ENCODE measurements at places on chromosomes 2 and 18.

GRCh38 chr2:53452957-53453748, 314.5 kb upstream of the CHAC2 start:
- ATAC-seq = no peak
- H3K36me3 ChIP-seq = no peaks in the 10 kb centered on the region
- no peak overlapping the region for H3K4me3 ChIP-seq

- no peak overlapping the region for H3K4me3 ChIP-seq
- H3K27ac ChIP-seq = no peak overlapping the region
- peaks cover 6% of the 10 kb centered on the region for H3K4me1 ChIP-seq
- H3K27me3 ChIP-seq = no peaks in the 10 kb centered on the region
- ATAC-seq = no peak
These were observed 45.0 kb upstream of the MGAT5 start for GRCh38 chr2:134208825-134209224.

GRCh38 chr2:23510471-23510870, 125.5 kb downstream of the KLHL29 start:
- peaks cover 12% of the 10 kb centered on the region for H3K27me3 ChIP-seq
- ATAC-seq = no peak
- no peak overlapping the region for H3K27ac ChIP-seq

DNA sequence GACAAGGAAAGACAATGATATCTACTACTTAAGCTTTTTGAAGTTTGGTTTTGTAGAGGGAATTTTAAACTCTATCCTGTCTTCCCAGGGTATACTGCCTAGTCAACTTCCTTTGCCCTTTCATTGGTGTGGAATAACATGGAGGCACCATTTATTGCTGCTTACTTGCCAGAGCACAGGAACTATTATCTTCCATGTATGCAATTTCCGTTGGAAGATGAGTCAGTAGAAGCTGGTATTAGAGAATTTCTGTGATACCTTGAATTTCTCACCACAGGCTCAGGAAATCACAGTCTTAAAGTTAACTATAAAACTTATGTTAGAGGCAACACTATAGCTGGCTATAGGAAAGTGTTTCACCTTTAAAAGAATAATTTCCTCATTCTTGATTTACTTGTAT, 40.9 kb upstream of the RGPD4 start:
- H3K27ac ChIP-seq = no peak overlapping the region
- no peaks in the 10 kb centered on the region for H3K36me3 ChIP-seq
- no peaks in the 10 kb centered on the region for H3K27me3 ChIP-seq

GRCh38 chr2:84613082-84613481, 96.8 kb downstream of the DNAH6 start:
- ATAC-seq = no peak
- H3K27me3 ChIP-seq = no peaks in the 10 kb centered on the region
- no peaks in the 10 kb centered on the region for H3K4me1 ChIP-seq
- H3K36me3 ChIP-seq = no peaks in the 10 kb centered on the region

DNA sequence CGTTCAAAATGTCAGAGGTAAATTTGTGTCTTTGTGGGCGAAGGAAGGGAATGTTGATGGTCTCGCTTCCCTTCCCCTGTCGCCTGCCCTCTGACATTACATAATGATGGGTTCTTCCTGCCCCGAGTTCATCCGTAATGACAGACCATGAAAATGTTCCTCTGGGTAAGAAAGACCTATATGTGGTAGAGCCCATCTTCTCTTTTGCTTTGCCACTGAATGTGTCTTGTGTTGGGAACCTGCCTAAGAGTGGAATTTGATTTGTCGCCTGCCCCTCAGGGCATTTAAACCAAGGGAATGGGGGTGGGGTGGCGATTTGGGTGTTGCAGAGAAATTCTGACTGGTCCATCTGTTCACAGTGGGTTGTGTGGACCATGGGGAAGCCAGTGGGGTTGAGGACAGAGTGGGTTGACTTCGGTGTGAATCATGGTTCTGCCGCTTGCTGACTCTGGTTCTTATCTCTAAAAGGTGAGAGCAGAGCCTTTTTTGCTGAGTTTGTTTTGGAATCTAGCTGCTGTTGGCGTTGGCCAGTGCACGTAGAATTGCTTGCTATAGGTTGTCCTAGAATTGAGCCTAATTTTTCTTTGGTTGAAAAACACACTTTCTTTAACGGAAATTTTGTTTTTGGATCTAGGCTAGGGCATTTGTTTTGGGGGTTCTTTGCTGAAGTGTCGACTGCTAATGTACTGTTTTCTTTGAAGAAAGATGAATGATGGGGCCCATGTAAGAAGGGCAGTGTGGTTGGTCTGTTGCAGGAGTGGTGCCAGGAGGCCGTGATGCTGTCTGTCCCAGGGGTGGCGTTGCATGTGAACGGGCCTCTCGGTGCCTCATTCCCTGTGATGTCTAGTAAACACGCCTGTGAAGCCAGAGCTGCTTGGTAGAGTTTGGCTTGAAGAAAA, 1.3 kb downstream of the INPP4A start:
- no peaks in the 10 kb centered on the region for H3K27me3 ChIP-seq
- peaks cover 13% of the 10 kb centered on the region for H3K36me3 ChIP-seq
- H3K27ac ChIP-seq = peak overlapping the region; percentile 90
- peak overlapping the region; percentile 93 for H3K4me3 ChIP-seq

- H3K27me3 ChIP-seq = peaks cover 24% of the 10 kb centered on the region
- H3K27ac ChIP-seq = no peak overlapping the region
- H3K4me1 ChIP-seq = no peaks in the 10 kb centered on the region
- H3K36me3 ChIP-seq = no peaks in the 10 kb centered on the region
- ATAC-seq = no peak
These were observed 61.6 kb upstream of the ATP8B1 start for GRCh38 chr18:57864615-57865121.

GRCh38 chr2:4020153-4020552, 316.8 kb downstream of the DCDC2C start:
- no peak overlapping the region for H3K4me3 ChIP-seq
- H3K27me3 ChIP-seq = peaks cover 3% of the 10 kb centered on the region
- H3K4me1 ChIP-seq = no peaks in the 10 kb centered on the region
- no peaks in the 10 kb centered on the region for H3K36me3 ChIP-seq

DNA sequence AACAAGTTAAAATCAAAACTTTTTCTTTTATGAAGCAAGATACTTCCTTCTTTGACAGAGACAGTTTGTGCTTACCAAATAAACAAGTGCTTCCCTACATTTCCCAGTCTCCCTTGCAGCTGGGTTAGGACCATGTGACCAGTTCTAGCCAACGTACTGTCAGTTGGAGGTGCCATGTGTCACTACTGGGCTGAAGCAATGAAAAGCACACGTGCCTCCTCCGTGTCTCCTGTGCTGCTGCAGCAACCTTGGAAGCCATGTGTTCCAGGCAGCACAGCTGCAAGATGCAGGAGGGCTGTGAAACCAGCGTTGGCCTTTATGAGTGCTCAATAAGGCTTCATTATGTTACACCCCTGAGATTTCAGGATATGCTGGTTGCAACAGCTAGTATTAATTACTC, 93.2 kb downstream of the DHRS9 start:
- no peak overlapping the region for H3K27ac ChIP-seq
- ATAC-seq = no peak
- no peaks in the 10 kb centered on the region for H3K36me3 ChIP-seq
- no peaks in the 10 kb centered on the region for H3K4me1 ChIP-seq
- H3K4me3 ChIP-seq = no peak overlapping the region

GRCh38 chr2:3233877-3234276, 143.7 kb downstream of the EIPR1 start:
- H3K4me1 ChIP-seq = peaks cover 10% of the 10 kb centered on the region
- H3K27ac ChIP-seq = no peak overlapping the region
- peaks cover 27% of the 10 kb centered on the region for H3K36me3 ChIP-seq
- ATAC-seq = no peak
- H3K27me3 ChIP-seq = no peaks in the 10 kb centered on the region
- H3K4me3 ChIP-seq = no peak overlapping the region

GRCh38 chr2:133636287-133636686, 68.0 kb upstream of the NCKAP5 start:
- H3K27me3 ChIP-seq = peaks cover 6% of the 10 kb centered on the region
- H3K4me1 ChIP-seq = no peaks in the 10 kb centered on the region
- H3K4me3 ChIP-seq = no peak overlapping the region
- ATAC-seq = no peak
- no peaks in the 10 kb centered on the region for H3K36me3 ChIP-seq

- no peak overlapping the region for H3K4me3 ChIP-seq
- no peaks in the 10 kb centered on the region for H3K4me1 ChIP-seq
- H3K27ac ChIP-seq = no peak overlapping the region
- H3K27me3 ChIP-seq = peaks cover 25% of the 10 kb centered on the region
These were observed 664 bp downstream of the NETO1 start for GRCh38 chr18:72866901-72867745.

DNA sequence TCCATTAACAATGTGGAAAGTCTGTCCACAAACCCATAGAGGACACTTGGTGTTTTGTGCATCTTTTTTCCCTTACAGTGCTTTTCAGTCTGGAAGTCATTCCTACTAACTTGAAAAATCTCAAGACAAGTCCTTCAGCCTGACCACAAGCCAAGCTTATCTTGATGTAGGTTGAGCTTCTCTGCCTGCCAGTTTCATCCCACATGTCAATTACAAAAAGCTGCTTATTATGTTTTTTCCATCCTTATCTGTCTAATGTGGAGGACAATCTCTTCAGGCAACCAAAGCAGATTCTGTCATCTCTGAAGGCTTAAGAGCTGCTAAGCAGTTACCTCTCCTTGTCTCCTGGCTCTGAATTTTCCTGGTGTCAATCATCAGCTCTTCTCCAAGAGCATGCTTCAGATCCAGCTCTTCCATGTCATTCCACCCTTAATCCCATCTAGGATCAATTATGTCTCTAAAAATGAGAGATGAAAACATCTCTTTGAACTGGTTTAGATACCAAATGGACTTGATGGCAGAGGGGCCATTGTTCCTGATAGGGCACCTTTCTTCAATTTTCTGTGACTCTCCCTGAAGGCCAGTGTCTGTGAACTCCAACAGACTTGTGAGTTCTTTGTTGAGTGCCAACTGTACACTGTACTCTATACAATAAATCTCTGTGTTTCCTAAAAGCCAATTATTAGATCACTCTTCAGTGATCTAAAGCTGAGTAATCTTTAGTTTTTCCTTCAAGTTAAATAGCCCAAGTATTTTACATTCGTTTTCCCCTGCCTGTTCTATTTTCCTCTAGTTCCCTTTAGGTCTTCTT, 208.6 kb downstream of the RBM43 start:
- H3K36me3 ChIP-seq = no peaks in the 10 kb centered on the region
- no peak overlapping the region for H3K4me3 ChIP-seq
- no peak overlapping the region for H3K27ac ChIP-seq
- no peak for ATAC-seq

DNA sequence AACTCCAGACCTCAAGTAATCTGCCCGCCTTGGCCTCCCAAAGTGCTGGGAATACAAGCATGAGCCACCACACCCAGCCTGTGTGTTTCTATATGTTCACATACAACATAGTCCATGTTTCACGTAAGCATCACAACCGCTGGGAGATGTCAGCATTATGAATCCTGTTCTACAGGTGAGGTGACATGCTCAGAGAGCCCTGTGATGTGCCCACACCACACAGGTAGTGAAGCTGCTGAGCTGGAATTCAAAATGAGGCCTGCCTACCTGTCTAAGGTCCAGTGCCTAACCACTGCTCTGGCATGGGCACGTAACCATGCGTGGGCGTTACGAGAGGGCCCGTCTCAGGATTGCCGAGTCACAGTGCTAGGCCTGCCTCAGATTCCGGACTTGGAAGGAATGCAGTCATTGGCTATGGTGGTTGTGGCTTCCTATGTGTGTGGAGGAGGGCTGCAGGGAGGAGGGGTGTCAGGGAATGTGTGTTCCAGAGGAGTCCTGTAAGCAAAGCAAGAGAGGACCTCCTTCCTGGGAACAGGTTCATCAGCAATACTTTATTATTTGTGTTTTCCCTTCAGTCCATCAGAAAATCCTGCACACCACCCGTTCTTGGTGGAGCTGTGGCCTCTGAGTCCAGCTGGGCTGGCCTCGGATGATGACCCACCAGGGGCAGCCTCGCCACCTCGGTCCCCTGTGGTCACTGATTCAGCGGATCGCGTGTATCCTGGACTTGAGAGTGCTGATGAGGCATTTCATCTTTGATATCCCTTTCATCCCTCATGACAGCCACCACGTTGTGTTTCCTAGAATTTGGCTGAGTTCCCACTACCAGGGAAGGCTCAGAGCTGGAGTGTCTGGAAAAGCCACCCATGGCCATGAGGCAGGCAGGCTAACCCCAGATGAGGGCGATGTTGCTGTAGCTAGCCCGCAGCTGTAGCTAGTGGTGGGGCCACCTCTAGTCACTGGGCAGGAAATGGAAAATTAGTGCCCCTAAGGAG, 31.1 kb downstream of the HK2 start:
- ATAC-seq = no peak
- peaks cover 61% of the 10 kb centered on the region for H3K36me3 ChIP-seq
- H3K27me3 ChIP-seq = no peaks in the 10 kb centered on the region
- no peak overlapping the region for H3K27ac ChIP-seq
- peaks cover 6% of the 10 kb centered on the region for H3K4me1 ChIP-seq

DNA sequence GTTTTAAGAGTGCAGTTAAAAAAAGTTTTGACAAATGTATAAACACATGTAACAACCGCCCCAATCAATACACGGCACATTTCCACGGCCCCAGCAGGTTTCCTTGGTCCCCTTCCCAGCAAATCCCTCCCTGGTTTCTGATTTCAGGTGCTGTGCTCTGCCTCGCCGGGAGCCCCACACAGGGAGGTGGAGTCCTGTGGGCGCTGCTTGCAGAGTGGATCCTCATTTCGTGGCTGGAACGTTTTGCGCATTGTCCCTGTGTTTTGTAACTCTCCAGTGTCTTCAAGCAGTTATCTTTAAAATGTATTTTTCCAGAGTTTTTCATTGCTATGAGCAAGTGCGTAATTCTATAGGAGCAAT, 124.8 kb downstream of the GALR1 start:
- H3K4me3 ChIP-seq = no peak overlapping the region
- H3K4me1 ChIP-seq = no peaks in the 10 kb centered on the region
- H3K27ac ChIP-seq = no peak overlapping the region

DNA sequence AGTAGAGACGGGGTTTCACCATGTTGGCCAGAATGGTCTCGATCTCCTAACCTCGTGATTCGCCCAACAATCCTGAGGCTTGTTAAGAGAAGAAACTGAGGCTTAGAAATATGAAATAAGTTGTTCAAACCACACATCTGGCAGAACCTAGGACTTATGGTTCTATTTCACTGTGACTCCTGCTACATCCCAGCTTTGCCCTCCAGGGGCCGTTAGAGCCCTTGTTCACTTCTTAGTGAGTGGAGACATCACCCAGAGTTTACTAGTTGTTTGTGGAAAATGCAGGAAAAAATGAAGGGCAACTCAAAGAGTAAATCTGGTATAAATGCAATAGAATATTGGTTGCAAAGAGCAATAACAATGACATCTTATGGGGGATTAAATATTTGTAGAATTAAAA, 43.9 kb downstream of the MARCHF4 start:
- peaks cover 3% of the 10 kb centered on the region for H3K27me3 ChIP-seq
- no peak overlapping the region for H3K27ac ChIP-seq
- no peak for ATAC-seq
- H3K4me3 ChIP-seq = no peak overlapping the region

GRCh38 chr2:16038621-16039020, 98.3 kb downstream of the MYCN start:
- no peak overlapping the region for H3K4me3 ChIP-seq
- no peaks in the 10 kb centered on the region for H3K4me1 ChIP-seq
- ATAC-seq = no peak
- no peaks in the 10 kb centered on the region for H3K36me3 ChIP-seq
- H3K27ac ChIP-seq = no peak overlapping the region
- peaks cover 9% of the 10 kb centered on the region for H3K27me3 ChIP-seq

GRCh38 chr2:98701230-98701629, 29.7 kb downstream of the MGAT4A start:
- H3K27me3 ChIP-seq = no peaks in the 10 kb centered on the region
- H3K4me1 ChIP-seq = peaks cover 44% of the 10 kb centered on the region
- peak overlapping the region; percentile 47 for H3K27ac ChIP-seq
- H3K36me3 ChIP-seq = peaks cover 12% of the 10 kb centered on the region
